Activated CD8-positive, alpha-beta memory T cell treated with anti-CD3 and anti-CD28 coated beads, Interleukin-2, amount 50 U/mL, for 48 hours (primary cell): ENCODE measurements at places on chromosomes 1 and 21.

DNA sequence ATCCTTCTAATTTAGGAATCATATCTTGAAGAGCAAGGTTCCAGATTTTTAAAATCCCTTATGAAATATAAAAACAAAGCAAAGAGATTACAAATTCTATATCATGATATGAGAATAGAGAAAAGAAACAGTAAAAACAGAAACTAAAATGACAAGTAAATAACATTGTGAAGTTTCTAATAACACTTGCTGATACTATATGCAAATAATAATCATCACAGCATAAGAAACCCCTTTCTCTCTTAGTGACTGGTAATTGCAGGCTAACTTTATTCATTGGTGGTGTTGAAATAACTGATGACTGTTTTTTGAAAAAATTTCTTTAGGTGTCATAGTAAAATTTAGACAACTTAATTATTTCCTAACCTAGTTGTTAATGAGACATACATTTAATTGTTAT lies 281.6 kb downstream of the PLA2G4A start:
- no peak for DNase-seq

GRCh38 chr1:201495551-201496295 lies 11.2 kb downstream of the CSRP1 start:
- DNase-seq, result no peak

DNA sequence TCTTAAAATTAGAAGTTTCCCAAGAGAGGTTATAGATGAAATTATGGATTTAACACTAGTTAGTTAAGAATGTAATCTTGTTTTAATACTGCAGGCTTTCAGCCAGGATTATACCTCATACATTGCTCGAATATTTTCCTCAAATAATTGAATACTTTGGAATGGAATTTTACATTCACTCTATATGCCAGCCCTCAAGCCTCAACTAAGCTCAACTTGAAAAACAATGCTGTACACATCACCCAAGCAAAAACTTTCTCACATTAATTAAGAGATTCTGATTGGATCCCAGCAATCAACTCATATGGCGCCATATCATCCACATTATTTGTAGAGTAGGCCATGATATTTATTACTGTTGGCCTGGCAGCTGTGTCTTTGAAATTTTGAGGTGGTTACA lies 710.7 kb upstream of the ADAMTS5 start:
- DNase-seq, result no peak

DNA sequence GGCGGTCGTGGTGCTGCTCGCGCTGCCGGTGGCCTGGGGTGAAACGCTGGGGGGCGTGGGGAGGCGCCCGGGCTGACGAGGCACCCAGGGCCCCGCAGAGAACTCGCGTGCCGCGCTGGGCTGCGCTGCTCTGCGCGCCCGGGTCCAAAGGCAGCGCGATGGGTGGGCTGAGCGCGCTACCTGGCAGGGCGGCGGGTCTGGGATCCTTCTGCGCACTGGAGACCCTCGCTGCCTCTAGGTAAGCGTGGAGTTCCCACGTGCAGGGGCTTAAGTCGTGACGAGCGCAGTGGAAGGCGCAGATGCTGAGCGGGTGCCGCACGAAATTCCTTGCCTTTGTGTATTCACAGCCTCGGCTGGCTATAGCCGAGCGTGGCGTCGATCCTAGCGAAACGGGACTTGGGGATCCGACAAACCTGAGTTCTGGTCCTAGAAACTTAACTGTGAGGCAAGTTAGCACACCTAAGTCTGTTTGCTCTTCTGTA lies 24.6 kb downstream of the CR1L start:
- DNase-seq, result no peak

DNA sequence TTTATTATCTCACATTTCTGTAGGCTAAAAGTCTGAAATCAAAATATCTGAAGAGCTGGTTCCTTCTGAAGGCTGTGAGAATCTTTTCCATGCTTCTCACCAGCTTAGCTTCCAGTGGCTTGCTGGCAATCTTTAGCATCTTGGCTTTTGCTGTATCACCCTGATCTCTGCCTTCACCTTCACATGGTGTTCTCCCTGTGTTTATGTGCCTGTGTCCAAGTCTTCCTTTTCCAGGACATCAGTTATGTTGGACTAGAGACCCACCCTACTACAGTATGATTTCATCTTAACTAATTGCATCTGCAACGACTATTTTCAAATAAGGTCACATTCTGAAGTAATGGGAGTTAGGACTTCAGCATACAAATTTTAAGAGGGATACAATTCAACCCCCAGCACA lies 772.3 kb upstream of the ADAMTS5 start:
- DNase-seq, result no peak

- no peak for DNase-seq
These were observed 110.6 kb downstream of the HS2ST1 start for GRCh38 chr1:87024936-87025540.

GRCh38 chr1:117895482-117896114 lies 33.8 kb downstream of the GDAP2 start:
- peak; percentile 67 for DNase-seq

- DNase-seq, result no peak
These were observed 919 bp downstream of the CTSS start for GRCh38 chr1:150764617-150765101.

DNA sequence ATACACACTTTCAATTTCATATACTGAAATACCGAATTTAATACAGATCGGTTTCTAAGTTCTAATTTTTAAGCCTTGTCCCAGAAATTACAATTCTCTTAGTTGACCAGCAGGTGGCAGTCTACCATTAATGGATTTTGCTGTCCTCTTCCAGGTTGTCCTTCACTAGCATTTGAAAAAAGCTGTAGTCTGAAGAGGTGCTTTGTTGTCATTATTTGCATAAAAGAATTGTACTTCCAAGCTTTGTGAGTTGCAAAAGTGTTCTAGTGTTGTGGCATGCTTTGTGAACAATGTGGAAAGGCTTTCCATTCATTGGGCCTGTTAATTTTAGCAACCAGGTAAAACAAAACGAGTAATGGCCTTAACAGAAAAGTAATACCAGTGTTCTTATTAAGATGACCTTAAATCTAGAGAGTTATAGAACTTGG lies 193.6 kb downstream of the RPS6KC1 start:
- DNase-seq, result no peak
